ENCODE measurements at places on chromosomes 12 and 14. TPM values are rescaled to one million over a fixed set of nuclear protein-coding genes. Genes with fewer than 3 reads are reported as not detected.

Gene TBX3
- 1.6 TPM for total RNA-seq

Gene NYNRIN
- 3.7 TPM for total RNA-seq

Gene LHX5
- total RNA-seq, result not detected

Gene TESPA1
- total RNA-seq, result 0.34 TPM

All from pancreas (tissue), 10 donors.